Activated naive CD8-positive, alpha-beta T cell treated with anti-CD3 and anti-CD28 coated beads, Interleukin-2, amount 10 ng/mL, durations not matched to agents 7 days and 5 days (primary cell): ENCODE measurements at places on chromosomes 7 and 10.

- no peak for DNase-seq
These were observed 1.2 kb downstream of the TPST1 start for GRCh38 chr7:66206119-66206933.

- DNase-seq, result no peak
These were observed 67.2 kb upstream of the ZPBP start for GRCh38 chr7:50160206-50160605.

- no peak for DNase-seq
These were observed 114.2 kb downstream of the DYNC1I1 start for GRCh38 chr7:95886501-95887090.

DNA sequence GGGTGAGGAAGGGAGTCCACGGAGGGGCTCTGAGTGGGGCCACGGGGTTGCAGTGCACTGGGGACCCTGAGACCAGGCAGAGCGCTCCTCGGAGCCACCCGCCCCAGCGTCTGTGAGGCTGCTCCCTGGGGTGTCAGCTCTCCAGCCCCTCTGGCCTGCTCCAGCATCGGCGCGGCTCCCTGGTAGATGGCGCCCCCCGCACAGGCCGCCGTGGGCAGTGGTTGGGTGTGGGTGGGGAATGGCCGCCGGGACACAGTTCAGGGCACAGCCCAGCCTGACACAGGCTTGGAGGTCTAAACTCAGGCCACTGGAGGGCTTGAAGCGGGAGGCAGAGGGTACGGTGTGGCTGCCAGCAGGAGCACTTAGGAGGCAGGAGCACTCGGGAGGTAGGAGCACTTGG is 222.6 kb upstream of the PPP2R2D start:
- DNase-seq, result no peak

DNA sequence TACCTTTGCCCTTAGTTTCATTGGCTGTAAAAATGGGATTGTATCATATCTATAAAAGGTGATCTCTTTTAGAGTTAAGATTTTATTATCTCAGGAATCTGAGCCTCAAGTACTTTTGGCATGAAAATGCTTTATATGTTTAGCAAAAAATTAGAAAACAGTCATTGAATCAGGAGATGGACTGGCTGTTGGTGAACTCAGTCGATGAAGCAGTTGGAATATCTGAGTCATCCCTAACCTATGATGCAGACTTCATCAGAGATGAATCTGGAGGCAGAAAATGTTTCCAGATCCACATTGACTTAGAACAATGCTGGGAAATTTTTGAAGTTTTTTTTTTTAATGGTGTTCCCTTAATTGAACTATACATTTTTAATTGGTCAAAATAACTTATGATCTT is 228.5 kb downstream of the SLC25A13 start:
- no peak for DNase-seq

DNA sequence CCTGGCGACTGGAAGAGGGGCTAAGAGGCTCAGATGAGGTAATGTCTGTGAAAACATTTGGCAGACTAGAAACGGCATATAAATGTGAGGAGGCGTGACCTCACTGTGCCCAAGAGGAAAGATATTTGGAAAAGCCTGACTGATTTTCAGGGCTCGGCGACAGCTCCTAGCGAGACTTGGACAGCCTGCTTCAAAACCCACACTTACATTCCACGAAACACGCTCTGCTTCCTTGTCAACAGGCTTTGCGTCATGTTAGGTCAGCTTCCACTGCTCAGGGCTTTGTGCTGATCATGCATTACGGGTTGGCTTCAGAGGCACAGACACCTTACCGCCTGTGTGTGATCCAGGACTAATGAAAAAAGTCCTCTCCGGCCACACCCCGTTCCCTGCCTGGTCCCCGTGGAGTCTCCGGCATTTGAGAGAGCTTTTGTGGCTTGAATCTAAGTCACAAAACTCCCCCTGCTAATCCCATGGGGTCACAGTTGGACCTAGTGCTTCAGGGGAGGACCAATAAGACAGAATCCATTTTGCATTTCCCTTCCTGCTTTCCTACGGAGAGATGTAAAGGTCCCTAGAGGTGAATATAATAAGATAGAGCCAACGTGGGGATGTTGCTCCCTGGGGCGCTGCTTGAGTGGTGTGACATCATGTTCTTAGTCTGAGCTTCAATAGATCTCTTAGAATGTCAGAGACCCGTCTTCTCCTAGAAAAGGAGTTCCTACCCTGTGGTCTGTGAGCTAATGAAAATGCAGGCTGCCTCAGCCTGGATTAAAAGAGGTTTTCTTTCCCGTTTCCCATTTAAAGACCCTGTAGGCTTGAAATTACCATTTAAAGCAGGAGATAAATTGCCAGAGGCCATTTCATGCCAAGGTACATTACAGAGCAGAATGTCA is 25.5 kb downstream of the FGFBP3 start:
- no peak for DNase-seq

- DNase-seq, result no peak
These were observed 664.3 kb upstream of the FOXK1 start for GRCh38 chr7:4017785-4018184.

DNA sequence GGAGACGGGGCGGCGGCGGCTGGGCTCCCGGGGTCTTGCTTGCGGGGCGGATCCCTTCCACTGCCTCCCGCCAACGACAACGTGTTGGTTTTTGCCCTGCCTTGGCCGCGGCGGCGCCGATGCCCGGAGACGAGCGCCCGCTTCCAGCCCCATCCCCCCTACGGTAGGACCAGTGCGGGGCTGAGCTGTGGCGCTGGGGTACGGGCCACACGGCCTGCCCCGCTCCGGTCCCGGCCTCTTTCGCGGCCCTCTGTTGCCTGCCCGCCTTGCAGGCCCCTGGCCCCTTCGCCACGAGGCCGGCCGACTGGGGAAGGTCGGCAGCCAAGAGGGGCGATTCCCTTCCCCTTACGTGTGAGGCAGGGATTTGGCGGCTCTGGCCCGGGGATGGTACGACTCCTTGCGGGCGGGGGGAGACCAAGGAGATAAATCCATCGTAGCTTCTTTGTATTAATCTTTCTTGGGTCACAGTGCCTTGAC is 488 bp downstream of the EIF4H start:
- DNase-seq, result no peak

GRCh38 chr10:34838366-34838900 is 23.3 kb upstream of the PARD3 start:
- no peak for DNase-seq

GRCh38 chr7:151873402-151873965 is 3.4 kb downstream of the PRKAG2 start:
- DNase-seq, result no peak

DNA sequence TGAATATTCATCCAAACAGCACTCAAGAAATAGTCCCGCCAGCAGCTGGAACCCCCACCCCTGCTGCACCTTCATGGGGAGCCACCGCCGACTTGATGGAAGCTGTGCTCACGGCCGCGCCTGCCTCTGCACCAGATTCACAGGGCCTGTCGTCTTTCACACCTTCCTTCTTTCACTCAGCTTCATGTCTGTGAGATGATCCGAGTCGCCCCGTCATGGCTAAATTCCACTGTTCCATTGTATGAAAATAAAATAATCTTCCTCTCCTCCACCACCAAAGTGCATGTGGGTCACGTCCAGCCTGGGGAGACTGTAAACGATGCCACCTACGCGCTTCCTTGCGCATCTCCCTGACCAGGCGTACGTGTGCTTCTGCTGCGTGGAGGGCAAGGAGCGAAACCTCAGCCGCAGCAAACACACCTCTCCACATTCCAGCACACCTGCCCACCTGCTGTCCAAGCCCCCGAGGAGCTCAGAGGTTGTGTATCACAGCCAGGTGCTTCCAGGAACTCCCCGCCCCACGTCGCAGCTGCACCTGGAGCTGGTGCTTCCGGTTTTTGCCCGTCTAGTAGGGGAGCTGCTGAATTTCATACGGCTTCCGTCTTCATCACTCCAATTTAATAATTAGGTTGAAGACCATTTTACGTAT is 137.0 kb downstream of the PTPRN2 start:
- DNase-seq, result no peak

DNA sequence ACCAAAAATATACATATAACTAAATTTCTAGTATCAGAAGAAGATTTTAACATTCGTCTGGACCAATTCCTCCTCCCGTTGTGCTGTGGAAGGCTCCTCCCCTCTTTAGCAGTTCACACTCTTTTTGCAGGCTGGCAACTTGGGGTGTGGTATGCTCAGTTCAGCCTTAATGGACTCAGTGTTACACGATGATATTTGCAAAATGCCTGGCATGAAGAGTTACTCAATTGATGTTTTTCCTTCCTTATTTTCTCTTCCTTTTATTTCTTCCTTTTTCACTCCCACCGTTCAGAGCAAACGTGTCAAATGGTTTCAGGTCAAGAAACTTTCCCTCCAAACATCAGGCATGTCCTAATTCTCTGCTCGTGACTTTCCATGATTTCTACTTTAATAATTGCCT is 248.3 kb downstream of the PHF14 start:
- DNase-seq, result no peak

- DNase-seq, result no peak
These were observed 17.6 kb downstream of the APBB1IP start for GRCh38 chr10:26455567-26456315.

DNA sequence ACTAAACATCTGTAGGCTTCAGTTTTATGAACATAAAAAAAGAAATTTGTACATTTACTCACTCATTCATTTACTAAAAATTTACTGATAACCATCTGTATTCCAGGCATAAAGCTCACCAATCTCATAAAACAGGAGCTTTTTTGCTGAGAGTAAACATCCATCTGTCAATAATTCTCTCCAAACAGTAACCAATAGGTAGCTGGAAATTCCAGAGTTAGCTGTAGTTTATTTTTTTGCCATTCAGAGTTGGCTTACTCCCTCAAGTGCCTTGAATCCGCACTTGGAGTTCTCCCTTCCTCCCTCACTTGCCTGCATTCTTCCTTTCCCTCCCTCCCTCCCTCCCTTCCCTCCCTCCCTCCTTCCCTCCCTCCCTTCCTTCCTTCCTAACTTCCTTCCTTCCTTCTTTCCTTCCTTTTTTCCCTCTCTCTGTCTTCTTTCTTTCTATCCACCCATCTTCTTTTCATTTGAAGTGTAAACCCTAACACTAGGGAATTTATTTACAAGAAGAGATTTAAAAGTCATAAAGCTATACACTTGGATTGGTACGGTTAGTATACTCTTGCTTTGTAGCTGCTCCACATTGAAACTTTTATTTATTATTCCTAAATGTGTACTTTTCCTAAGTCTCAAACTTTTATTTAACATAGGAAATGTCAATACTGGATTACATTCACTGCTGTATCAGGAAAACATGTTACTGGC is 44.6 kb upstream of the BICC1 start:
- no peak for DNase-seq

- no peak for DNase-seq
These were observed 355.1 kb downstream of the GALNT17 start for GRCh38 chr7:71486856-71487628.

DNA sequence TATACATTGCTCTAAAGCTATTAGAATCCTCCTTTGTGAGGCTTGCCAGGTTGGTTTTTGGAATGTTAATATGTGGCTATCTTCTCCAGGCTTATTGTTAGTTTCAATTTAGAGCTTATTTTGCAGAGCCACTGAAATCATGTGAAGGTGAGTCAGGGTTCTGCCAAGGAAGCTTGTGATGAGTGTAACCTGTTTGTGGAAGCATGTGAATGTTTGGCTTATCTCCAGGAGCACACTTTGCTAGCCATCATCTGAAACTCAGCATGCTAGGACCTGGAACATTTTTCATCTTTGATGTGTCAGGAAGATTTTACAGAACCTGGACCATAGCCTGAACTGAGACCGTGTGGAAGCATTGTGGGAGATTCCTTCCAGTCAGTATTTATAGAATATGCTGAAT is 197.3 kb downstream of the PPP1R9A start:
- no peak for DNase-seq

- DNase-seq, result no peak
These were observed 649.0 kb downstream of the LRMDA start for GRCh38 chr10:76080451-76080850.

DNA sequence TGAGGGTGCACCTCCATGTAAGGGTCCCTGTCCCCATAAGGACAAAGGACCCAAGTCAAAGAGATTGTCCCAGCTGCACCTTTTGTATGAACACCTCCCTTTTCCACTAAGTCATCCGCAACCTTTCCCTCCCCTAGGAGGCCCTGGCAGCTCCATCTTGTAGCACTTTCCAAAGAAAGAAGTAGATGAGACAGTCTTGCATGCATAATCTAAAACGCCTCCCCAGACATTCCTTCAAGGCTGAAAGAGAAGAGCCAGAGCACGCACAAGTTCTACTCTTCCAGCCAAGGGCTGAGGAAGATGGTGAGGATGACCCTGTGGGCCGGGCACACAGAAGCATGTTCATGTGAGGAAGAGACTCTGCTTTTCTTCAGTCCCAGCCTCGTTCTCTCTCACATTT is 194.4 kb downstream of the TNS3 start:
- no peak for DNase-seq

- no peak for DNase-seq
These were observed 61.3 kb downstream of the DNAH11 start for GRCh38 chr7:21603972-21604749.

DNA sequence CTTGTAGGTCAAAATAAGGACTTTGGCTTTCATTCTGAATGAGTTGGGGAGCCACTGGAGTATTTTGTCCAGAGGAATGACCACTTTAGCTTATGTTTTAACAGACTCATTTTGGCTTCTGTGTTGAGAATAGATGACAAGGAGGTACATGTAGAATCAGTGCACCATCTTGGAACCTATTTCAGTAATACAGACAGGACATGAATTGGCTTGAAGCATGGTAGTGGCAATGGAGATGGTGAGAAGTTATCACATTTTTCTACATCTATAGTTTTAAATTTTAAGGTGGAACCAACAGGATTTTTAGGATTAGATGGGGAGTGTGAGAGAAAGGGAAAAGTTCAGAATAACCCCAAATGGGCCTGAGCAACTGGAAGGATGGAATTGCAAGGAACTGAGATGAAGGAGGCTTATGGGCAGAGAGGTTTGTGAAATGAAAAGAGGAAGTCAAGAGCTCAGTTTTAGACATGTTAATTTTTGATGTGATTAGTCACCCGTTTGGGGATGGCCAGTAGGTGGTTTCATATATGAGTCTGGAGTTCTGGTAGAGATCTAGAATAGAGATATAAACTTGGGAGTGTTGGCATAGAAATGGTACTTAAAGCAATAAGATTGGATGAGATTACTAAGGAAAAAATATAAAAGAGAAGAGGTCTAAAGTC is 89.2 kb upstream of the JAZF1 start:
- no peak for DNase-seq

DNA sequence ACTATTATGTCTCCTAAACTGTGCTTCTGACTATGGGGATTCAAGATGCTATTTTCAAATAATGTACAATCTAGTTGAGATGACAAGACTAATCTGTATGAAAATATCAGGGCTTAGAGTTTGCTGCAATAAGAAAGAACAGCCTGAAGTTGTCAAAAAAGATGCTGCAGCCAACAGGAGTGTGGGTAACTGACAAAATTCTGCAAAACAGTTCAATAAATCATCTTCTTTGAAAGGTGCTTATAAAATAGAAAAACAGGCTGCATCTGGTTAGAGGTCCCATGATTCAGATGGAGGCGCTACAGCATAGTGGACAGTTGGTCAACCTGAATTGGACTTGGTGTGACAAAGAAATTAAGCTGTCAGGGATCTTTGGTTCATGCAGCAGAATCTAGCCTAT is 511.0 kb downstream of the XPNPEP1 start:
- DNase-seq, result no peak

GRCh38 chr7:151461942-151462230 is 21.9 kb upstream of the CRYGN start:
- DNase-seq, result no peak
